Fibroblast of mammary gland (primary cell): ENCODE measurements at places on chromosomes 2 and 18.

- no peak for DNase-seq
Measured at GRCh38 chr2:86027196-86027921, 78.3 kb downstream of the POLR1A start.

GRCh38 chr18:77495982-77496690 lies 246.5 kb downstream of the GALR1 start:
- no peak for DNase-seq

- DNase-seq: peak; percentile 54
Measured at GRCh38 chr2:66531155-66531554, 96.2 kb downstream of the MEIS1 start.

- DNase-seq: no peak
Measured at GRCh38 chr18:65737471-65737955, 13.3 kb upstream of the CDH7 start.

DNA sequence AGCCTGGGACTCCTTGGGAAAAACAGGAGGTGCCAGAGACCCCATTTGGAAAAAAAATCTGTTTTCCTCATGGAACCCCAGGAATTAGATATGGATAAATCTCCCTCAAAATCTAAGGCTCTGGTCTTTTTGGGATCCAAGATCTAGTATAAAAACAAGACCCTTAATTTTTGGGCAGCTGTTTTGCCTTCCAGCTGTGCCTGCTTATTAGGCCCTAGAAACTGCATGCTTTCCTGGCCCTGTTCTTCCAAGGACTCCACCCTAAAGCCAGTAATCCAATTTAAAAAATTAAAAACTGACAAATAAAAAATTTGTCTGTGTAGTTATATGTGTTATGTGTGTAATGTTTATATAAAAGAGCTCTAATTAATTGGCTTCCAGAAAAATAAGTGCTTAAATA lies 274.6 kb downstream of the STK39 start:
- DNase-seq: no peak

DNA sequence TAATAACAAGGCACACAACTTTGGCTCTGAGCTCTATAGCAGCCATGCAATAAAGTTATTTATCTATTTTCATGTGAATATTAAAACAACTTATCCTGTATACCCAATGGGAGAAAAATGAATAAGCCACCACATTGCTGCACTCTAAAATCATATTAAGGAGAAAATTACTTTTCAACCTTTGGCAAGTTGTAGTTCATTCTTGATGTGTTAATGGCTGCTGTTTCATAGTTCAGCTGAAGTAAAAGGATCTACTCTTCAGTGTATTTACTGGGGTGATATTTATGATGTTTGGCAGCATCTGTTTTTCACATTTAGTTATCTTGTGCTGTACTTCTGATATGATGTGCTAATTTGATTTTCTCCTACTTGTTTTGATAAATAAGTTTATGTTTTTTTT lies 71.8 kb downstream of the TMEFF2 start:
- no peak for DNase-seq

GRCh38 chr18:23493654-23494053 lies 9.7 kb upstream of the RMC1 start:
- no peak for DNase-seq

- DNase-seq: no peak
Measured at GRCh38 chr2:51212374-51212773, 180.4 kb upstream of the NRXN1 start.

DNA sequence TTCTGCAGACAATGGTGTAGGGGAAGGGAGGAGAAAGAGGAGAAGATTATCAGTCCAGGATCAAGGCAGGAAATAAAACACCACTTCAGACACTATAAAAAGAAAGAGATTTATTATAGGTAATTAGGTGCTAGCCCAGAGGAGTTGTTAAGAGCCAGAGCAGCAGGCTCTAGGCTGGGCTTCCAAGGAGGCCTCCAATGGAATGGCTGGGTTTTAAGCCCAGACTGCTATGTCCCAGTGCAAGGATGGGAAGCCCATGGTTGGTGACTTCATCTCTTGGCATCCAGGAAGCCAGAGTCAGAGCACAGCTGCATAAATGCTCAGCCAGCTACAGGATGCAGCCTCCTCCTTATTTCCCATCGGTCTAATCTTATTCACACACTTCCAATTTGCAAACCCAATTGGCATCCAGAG lies 95.6 kb downstream of the LAMA3 start:
- DNase-seq: peak; percentile 90

GRCh38 chr2:28045676-28046351 lies 155.3 kb downstream of the BABAM2 start:
- no peak for DNase-seq

DNA sequence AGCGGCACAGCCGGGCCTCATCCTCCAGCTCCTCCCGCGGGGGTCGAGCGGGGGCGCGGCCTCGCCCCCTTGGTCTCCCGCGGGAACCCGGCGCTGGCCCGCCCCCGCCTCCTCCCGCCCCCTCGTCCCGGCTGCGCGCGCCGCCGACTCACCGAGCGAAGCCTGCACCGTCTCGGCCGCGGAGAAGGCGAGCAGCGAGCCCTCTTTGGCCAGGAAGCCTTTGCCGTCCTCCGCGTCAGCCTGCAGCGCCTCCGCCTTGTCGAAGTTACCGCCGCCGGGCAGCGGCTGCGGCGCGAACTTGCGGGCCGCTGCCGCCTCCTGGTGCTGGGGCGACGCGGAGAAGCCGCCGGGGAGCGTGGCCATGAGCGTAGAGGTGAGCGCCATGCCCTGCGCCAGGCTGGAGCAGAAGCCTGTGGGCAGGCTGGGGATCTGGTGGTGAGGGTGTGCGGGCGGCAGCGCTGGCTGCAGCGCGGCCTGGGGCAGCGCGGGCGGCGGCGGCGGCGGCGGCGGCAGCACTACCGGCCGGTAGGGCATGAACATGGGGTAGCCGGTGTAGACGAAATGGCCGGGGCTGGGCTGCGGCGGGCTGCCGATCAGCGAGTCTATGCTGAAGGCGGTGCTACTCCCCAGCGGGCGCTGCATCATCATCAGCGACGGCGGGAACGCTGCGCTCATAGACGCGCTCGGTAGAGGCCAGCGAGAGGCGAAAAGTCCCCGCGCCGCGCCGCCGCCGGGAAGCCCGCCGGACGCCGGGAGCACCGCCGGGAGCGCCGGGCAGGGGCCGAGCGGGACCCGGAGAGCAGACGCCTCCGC lies 683 bp downstream of the GBX2 start:
- peak; percentile 45 for DNase-seq

DNA sequence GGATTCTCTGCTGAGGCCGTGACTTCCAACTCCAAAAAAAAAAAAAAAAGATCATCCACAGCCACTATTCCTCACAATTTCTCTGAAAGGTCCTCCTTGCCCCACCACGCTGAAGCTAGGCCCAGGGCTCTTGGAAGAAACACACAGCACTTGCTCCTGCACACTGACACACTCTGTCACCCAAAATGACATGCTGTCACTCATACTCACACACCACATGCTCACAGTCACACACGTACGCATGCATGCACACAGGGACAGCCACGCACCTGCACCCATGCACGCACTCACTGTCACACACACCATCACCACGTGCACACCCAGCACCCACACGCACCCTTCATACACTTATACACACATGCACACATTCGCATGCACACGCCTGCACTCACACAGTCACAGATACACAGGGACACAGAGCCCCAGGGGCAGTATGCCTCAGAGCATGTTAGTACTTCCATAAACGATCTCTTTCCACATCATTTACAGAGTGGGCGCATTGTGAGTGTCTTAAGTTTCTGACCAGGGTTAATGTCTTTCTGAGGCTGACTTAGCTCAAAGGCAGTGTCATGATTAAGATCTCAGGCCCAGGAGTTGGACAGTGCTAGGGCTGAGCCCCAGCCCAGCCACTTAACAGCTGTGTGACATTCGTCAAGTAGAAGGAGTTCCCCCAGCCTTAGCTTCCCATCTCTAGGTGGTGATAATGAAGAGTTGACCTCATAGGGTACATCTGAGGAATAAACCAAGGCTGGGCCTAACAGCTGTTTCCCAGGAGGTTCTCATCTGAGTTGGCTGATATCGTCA lies 93.4 kb downstream of the GLI2 start:
- DNase-seq: no peak

DNA sequence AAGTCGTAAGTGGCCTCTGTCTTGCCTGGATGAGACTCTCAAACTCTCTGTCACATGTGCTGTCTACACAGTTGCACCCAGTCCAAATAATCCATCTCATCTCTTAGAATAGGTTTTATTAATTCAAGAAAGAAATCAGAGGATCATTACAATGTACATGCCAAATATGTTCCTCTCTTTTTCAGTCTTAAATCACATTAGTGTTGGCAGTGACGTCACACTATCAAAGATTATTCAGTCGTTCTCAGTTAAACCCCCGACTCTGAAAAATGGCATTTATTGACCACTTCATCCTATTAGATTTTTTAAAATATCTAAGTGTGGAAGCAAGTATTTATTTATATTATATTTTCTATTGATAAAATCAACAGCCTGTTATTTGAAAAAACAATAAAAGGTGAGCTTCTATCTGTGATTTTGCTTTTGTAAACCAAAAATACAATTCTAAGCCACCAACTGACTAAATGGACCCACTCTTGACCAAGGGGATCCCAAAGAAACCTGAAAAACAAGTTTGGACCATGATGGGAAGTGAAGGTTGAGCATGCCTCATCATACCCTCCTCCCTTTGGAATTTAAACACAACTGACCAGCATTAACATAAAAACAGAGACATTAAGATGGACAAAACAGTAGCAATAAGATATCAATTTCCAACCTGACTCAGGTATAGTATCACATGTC lies 1894.4 kb upstream of the LRRTM1 start:
- DNase-seq: no peak

DNA sequence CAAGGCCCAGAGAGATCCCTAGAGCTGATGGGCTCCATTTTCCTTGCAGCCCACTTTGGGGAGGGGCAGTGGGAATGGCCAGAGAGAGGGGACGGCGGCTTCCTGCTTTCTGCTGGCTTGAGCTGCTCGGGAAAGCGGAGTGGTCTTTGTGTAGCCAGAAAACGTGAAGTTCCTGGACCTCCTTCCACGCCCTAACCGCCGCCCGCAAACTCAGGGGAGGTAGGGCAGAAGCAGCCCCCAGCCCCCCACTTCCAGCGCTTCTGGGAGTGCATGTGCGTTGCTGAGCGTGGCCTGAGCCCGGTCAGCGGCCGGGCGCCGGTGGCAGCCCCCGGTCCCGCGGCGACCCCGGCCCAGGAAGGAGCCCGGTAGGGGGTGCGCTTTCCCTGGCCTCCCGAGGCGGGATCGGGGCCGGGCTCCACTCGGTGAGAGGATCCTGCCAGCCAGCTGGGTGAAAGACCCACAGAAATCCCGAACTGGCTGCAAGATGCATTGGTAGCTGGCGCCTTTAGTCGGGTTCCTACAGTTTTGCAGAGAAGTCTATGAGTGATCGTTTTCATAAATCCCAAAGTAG lies 25.3 kb upstream of the BOD1L2 start:
- DNase-seq: no peak

DNA sequence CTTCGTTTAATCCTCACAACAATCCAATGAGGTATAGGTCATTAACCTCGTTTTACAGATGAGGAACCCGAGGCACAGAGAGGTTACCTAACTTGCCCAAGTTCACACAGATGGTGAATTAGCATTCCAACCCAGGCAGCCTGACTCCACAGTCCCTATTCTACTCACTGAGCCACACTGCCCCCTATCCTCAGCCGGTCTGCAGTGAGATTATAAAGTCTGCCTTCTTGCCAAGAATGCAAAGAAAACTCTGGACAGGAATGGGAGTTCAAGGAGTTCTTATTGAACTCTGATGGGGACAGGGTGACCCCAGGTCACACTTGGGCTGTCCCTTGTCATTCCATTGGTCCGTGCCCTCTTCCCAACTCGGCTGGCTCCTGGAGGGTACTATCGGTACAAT lies 118.1 kb upstream of the MSH6 start:
- DNase-seq: peak; percentile 5

DNA sequence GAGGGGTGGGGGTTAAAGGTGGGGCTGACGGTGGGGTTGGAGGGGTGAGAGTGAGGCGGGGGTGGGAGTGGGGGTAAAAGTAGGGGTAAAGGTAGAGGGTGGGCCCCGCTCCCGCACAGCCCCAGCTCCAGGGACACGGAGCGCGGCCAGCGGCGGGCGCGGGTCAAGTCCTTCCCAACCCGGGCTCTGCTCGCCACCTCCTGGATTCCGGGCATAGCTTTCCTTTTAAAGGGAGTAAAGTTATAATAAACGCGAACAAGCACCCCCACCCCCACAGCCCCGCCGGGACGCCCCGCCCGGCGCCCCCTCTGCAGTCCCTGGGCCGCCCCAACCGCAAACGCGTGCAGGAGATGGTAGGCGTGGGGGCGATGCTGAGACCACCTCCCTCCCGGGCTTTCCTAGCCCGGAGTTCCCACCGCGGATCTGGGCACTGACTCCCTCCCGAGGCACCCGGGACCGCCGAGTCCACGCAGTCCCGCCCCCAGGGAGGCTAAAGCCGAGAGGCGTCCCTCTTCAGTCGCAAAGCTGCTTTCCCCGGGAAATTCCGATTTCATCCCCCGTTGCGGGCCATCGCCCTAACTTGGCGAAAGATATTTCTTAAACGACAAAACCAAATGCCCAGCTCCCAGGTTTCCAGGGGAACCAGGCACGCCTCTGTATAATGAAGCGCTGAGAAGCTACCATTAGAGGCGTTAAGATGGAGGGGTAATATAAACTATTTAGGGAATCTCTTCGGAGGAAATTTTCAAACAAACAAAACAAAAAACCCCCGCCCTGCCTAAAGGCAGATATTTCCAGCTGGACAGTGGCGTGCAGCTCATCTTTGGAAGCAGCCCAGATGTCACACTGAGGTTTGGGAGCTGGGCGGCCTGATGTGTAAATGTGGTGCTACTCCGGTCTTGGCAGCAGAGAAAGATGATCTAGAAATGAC lies at the start of gene LIMS2:
Gene LIMS2 (minus strand): TSS at position 200 of the 931 bp plus-strand sequence. CDS start 506 bp downstream, outside the sequence.
- DNase-seq: peak; percentile 33

DNA sequence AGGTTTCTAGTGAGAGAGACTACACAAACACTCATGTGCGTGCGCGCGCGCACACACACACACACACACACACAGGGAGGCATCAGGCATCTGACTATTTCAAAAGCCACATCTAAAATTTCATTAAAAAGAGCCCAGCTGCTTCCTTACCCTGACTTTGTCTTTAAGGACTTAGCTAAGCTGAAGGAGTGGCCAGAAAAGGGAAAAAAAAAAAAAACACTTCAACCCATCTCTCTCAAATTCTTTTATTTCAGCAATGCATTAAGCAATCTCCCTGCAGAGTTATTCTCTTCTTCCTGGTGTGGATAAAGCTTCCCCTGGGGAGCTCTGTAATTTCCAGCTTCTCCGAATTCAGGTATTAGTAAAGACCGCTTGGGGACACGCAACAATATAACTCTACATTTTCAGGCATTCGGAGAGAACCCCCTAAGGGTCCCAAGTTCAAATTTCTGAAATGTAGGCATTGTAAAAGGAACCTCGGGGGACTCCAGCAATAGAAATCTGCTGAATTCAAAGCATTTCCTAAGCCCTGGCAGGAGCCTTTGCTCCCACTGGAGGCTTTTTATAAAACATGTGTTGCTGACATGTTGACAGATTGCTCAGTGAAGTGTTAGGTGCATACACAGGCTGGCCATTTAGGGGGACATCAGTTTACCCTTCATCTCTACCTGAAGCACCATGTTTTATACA lies 67.0 kb downstream of the ZNF521 start:
- DNase-seq: peak; percentile 82

GRCh38 chr2:101150306-101151145 lies 656 bp downstream of the TBC1D8 start:
- no peak for DNase-seq
